Fibroblast of lung (primary cell): ENCODE measurements at places on chromosomes 3 and 15. TPM values are rescaled to one million over a fixed set of nuclear protein-coding genes. Genes with fewer than 3 reads are reported as not detected.

Gene MOBP
- not detected in 2 replicates for polyA plus RNA-seq

- no peak for DNase-seq
These were observed 3.8 kb downstream of the SERPINI1 start for GRCh38 chr3:167739190-167739810.

Gene CPNE9
- not detected in 2 replicates for polyA plus RNA-seq

- no peak for DNase-seq
These were observed 37.1 kb downstream of the ZIC4 start for GRCh38 chr3:147369231-147369630.

Gene AGTR1
- polyA plus RNA-seq, result 1.6 and 3.9 TPM in 2 replicates

Gene STRC
- not detected in 2 replicates for polyA plus RNA-seq

DNA sequence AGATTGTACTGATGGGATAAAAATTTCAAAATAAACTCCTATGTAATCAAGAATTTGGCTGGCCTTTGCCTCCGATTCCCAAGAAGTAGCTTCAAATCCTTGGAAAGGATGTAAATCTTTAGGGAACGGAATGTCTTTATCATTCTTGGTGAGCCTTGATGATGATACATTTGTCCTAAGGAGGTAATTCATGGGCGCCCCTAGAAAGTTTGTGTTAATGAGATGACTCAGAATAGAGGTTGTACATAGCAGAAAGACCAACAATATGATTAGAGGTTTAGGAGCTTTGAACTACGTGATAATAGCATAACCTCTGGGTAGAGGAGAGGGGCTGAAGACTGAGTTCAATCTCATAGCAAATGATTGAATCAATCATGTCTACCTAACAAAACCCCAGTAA lies 248.6 kb upstream of the SLITRK3 start:
- DNase-seq, result no peak

- DNase-seq, result no peak
These were observed 379.5 kb upstream of the DPH6 start for GRCh38 chr15:35925275-35926006.

DNA sequence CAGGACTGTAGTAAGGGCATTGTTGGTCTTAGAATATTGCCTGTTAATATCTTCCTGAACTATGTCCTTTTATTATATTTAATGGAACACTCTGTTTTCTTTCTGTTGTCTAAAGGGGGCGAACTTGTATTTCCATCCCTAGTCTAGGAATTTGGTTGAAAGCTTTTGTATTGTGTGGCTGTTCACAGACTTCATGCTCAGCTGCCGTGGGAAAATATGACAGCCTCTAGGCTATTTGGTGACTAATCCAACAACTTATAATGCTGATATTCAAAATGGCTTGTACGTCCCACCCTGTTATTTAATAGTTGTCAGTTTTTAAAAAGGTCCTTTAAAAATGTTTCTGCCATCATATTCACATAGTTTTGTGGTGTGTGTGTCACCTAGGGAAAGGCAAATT lies 202.6 kb downstream of the KLHL25 start:
- DNase-seq, result peak; percentile 87

DNA sequence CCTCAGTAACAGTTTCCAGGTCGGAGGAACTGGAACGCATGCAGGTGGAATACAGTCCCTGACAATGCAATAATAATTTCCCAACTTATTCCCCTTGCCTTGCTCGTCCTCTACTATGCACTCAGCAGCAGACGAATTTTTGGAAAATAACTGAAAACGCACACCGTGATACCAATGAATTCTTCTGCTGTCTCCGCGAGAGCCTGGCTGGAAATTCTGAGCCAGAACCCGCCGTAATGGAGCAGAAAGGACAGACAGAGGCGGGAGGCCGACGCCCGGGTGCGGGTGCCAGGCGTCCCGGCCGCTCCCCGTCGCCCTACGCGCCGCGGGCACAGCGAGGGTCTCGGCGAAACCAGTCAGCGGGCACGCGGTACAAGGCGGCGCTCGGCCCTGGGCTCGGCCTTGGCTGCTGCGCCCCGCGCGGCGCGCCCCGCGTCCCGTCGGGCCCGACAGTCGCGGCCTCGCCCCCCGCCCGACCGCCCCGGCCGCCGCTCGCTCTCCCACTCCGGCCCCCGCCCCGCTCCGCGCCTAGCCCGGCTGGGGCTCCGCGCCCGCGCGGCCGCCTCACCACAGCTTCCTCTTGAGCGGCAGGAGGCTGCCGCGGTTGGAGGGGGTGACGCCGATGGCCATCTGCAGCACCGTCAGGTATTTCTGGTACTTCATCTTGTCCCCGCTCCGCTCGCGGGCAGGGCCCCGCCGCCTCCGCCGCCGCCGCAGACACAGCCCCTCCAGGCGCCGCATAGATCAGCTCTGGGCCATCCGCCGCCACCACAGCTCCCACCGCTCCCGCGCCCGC lies 114.5 kb upstream of the GOLGA8J start:
- DNase-seq, result no peak

Gene IGF2BP2
- 5.5 and 7.1 TPM in 2 replicates for polyA plus RNA-seq

Gene GOLGA6L10
- 0.16 and 0.20 TPM in 2 replicates for polyA plus RNA-seq

- no peak for DNase-seq
These were observed 14.5 kb downstream of the SRPRB start for GRCh38 chr3:133820129-133820528.

- no peak for DNase-seq
These were observed 85.5 kb upstream of the FAM3D start for GRCh38 chr3:58751882-58752567.

GRCh38 chr3:165532851-165533250 lies 304.4 kb downstream of the BCHE start:
- DNase-seq, result peak; percentile 8

DNA sequence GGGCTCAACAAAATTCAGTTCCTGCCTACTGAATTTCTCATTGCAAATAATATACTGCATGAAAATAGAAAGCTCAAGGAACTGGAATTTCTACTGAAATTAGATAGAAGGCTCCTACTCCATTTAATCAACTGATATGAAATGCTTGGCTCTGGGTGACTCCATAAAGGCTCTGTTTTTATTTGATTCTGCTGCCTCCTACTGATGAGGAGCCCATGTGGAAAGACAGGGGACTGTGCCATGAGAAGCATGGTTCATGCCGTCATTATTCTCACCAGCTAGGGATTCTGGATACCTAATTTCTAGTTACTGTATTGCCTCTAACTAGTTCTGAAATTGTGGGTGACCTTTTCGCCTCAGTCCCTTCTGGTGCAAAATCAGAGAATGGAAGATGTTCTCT lies 366.2 kb upstream of the DPH6 start:
- DNase-seq, result peak; percentile 11

- DNase-seq, result no peak
These were observed 1.2 kb downstream of the MLF1 start for GRCh38 chr3:158571969-158572765.

Gene FEZF2
- polyA plus RNA-seq, result 0.02 TPM in 1 of 2 replicates, not detected in the other

DNA sequence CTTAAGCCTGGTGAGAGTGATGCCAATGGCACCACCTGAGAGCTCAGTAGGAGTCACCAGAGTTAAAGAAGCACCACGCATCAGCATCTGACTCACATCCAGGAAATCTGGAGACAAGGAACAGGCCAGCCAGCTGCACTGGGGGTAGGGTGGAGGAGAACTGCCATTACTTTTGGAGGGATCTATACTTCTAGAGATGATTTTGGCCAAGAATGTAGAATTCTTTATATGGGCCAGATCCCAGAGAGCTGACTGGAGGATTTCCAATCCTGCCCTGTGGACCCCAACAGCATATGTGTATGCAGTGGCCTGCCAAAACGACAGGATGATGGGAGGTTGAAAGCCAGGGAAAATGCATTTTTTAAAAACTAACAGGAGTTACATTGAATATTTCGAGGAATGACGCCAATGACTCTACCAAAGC lies 29.8 kb downstream of the CCR3 start:
- no peak for DNase-seq

GRCh38 chr3:193665370-193665989 lies 72.5 kb downstream of the OPA1 start:
- DNase-seq, result peak; percentile 30

Gene HIGD2B
- polyA plus RNA-seq, result not detected in 2 replicates

DNA sequence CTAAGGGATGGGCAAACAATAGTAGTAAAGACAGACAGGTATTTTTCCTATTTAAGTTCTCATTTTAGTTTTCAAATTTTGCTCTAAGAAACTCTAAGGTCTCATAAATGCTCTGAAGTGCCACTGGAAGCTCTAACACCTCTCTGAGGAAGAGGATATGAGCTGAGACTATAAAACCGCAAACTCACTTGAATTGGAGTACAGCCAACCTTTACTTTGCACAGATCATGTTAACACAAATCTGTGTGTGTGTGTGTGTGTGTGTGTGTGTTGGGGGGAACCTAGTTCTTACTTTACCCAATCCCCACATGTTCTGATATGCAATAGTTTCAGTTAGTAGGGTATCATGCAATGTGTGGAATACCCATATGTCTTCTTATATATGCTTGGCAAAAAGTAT lies 446.8 kb downstream of the CHL1 start:
- no peak for DNase-seq

Gene CCNL1
- polyA plus RNA-seq, result 63.8 and 88.2 TPM in 2 replicates

GRCh38 chr3:177777699-177778098 lies 580.4 kb upstream of the TBL1XR1 start:
- DNase-seq, result peak; percentile 48

Gene GOLGA8S
- polyA plus RNA-seq, result 0.01 and 0.03 TPM in 2 replicates

Gene PDZRN3
- polyA plus RNA-seq, result 10.7 and 14.6 TPM in 2 replicates

DNA sequence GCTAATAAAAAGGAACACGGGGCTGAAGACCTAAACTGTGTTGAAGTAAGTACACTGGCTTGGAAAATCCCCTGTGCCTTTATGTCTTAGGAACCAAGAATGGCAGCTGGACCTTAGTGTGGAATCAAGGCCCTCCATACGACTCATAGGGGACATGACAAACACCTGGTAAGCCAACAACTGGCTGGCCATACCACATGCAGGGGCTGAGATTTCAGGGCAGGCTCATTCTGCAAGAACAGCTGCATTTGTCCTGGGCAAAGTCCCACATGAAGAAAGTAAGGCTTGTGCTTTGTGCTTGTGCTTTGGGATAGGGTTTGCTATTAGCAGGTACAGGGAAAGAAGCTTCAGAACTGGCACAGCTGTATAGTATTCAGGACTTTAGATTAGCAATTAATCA lies 18.0 kb downstream of the ETV5 start:
- DNase-seq, result no peak

Gene ATP13A4
- 0.01 and 0.10 TPM in 2 replicates for polyA plus RNA-seq

Gene XYLB
- polyA plus RNA-seq, result 2.2 and 4.2 TPM in 2 replicates

DNA sequence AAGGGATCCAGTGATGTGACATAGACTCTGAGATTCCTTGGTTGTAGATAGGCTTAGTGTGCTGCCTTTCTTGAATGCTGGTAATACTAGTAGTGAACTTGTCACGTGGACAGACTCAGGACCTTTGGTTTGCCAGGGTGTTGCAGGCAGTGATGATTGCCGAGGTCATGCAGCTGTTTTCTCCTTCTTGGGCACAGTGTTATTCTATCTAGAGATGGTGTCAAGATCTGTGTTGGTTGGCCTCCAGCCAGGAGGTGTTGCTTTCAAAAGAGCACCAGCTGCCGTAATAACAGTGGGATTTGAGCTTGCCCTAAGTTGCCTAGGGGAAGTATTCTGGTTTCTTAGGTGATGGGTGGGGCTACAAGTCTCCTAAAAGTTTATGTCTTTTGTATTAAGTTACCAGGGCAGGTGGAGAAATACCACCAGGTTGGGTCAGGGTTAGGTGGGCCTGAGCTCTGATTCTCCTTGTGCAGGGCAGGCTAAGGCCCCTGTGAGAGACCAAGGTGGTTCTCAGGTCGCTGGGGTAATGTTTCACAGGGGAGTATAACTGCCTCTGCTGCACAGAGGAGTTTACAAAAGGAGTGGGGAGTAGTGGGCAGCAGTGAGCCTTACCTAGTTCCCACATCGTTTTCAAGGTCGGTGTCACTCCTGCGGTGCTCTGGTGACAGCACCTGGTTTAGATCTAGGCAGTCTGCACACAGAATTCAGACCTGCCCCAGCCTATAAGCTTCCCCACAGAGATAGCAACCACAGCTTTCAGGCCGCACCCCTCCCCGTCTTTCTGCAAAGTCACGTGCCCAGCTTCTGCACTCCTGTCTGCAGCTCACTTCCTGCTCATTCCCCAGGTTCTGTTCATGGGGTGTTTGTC lies 350.3 kb downstream of the DOCK3 start:
- no peak for DNase-seq

Gene CRYGS
- polyA plus RNA-seq, result 0.40 and 0.54 TPM in 2 replicates

DNA sequence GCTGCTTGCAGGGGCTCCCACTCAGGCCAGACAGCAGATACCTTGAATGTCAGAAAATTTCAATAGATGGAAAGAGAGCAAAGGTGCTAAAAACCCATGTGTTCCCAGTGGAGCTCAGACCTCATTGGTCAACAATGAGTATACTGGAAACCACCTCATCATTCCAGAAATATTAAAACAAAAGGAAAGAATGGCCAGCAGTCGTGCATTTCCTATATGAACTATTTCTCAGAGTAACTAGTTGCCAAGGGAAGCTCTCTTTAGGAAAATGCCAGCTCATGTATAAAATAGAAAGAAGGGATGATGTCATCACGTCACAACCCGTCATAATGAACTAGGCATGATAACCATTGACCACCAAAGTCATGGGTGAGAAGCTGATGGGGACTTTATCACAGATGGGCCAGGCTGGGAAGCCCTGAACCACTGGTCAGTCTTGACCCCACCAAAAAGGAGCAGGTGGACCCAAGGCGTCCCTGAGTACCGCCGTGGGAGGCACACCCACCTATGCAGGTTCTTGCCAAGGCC lies 17.5 kb downstream of the DNAJB8 start:
- no peak for DNase-seq

GRCh38 chr3:170563712-170564423 lies 22.0 kb downstream of the SLC7A14 start:
- peak; percentile 47 for DNase-seq

DNA sequence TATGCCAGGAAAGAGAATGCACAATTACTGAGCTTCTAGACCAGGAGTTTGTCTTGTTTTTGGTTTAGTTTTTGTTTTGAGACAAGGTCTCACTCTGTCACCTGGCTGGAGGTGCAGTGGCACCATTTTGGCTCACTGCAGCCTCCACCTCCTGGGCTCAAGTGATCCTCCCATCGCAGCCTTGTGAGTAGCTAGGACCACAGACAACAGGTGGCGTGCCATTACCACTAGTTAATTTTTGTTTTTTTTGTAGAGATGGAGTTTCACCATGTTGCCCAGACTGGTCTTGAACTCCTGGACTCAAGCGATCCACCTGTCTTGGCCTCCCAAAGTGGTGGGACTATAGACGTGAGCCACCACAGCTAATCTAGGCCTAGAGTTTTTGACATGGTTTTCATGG lies 104.4 kb upstream of the CCDC54 start:
- DNase-seq, result no peak

- no peak for DNase-seq
These were observed 45.8 kb downstream of the ARHGAP31 start for GRCh38 chr3:119340014-119340413.

- peak; percentile 52 for DNase-seq
These were observed 79.9 kb upstream of the RGMA start for GRCh38 chr15:93168910-93169309.

Gene SV2B
- polyA plus RNA-seq, result not detected in 2 replicates
